ENCODE measurements at places on chromosomes 1 and 21.

- peak; percentile 27 for DNase-seq
Observed at GRCh38 chr1:62012836-62013235, 181.8 kb upstream of the L1TD1 start.

DNA sequence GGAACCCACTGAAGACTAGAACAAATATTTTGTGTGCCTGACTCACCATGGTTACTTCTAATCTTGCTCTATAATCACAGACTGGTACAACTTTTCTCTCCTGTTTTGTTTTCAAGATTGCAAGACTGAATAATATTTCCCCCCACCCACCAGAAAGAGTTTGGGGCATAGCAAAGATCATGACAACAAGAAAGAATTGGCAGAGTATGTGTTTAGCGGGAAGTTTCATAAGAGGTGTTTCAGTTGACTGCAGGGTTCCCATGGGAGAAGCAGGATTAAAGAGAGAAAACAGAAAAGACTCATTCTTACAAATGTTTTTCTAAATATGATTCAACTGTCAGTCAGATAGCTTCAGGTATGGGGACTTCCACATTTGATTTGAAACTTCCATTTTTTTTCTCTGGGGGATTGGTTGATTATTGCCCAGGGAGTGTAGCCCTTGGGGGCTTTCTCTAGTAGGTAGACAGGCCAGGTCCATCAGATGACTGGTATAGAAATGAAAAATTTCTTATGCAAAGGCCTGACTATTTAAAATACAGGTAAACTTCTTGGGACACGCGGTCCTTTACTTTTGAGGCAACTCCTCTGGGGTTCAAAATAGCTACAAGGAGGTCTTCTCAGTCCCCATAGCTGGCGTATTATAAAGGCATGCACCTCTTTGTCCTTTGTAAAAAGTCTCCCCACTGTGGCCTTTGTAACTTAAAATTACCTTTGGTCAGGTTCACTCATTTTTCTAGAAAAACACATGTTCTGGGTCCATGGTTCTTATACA lies 13.9 kb downstream of the OR14I1 start:
- DNase-seq: no peak

- no peak for DNase-seq
Observed at GRCh38 chr1:234683127-234683860, 73.3 kb upstream of the IRF2BP2 start.

DNA sequence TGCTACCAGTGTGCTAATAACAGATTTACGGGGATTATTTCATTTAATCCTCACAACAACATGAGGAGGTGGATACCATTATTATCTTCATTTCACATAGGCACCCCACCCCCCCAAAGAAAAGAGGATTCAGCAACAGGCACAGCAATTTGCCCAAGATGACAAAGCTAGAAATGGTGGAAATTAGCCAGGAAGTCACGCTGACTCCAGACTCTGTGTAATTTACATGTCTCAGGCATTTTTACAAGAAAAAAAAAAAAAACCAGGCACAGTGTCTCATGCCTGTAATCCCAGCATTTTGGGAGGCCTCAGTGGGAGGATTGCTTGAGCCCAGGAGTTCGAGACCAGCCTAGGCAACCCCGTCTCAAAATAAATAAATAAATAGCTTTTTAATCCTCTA lies 37.5 kb upstream of the PRDM2 start:
- DNase-seq: no peak

DNA sequence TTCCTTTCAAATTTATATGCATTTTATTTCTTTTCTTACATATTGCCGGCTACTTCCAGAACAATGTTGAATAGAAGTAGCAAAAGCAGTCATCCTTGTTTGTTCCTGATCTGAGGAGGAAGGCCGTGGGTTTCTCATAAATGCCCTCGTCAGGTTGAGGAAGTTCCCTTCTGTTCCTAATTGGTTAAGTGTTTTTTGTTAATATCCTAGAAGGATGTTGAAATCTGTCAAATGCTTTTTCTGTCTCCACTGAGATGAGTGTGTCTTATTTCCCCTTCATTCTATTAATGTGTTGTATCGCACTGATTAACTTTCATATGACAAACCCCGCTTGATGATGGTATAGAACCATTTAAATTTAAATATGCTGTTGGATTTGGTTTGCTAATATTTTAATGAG lies 15.4 kb downstream of the TTLL10 start:
- DNase-seq: no peak

DNA sequence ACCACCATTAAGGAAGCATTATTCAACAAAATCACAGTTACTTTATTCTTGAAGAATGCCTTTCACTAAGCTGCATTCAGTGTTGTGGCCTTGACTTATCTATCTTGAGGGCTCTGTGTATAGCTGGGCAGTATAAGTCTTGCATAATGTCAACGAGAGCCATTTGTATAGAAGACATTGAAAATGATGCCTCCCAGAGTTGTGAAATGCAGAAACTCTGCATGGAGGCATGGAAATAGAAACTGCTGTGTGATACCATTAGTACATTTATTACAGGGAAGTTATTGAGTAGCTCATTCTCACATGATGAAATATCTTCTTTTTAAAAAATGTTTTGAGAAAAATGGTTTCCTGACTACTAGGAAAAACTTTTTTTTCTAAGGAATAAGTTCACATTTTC lies 111.4 kb upstream of the SNX7 start:
- DNase-seq: no peak

DNA sequence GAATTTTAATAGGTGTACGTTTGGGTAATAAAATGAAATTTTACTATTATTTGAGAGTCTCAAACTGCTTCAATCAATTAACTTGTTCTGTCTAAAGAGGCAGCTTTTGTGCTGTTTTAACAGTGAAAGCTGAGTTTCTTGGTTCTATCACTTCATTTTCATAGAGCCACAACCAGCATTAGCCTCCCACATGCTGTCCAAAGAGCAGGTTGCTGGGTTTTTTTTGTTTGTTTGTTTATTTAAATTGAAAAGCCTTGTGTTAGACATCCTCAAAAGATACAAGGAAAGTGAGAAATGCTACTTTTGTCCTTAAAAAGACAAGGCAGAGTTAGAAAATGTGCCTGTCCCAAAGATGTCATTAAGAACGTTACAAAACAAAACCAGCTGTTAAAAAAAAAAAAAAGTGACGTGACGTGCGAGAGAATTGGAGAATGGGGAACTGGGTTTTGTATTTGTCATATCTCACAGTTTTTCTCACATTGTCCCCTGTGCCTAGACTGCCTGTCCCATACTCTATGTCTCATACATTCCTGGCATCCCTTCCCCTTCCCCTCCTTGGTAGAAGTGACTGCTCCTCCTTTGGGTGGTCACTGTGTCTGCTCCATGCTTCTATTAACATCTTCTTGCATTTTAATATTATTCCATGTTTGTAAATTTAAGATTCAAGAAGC lies 63.1 kb upstream of the CD34 start:
- no peak for DNase-seq

DNA sequence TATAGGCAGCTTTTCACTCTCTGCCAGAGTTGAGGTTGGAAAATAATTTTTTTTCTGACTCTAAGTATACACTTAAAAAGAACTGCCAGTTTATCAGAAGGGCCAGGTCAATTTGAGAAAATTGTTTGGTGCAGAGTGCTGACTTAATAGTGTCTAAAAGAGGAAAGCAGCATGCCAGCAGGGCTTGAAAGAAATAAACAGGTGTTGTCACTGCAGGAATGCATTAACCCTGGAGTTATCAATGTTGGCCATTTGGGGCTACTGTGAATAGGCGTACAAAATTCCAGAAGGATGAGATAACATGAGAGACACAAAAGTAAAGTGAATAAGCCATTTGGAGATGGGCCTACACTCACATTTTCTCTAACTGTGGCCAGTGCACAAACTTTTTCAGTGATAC lies 220.6 kb upstream of the PLD5 start:
- no peak for DNase-seq

DNA sequence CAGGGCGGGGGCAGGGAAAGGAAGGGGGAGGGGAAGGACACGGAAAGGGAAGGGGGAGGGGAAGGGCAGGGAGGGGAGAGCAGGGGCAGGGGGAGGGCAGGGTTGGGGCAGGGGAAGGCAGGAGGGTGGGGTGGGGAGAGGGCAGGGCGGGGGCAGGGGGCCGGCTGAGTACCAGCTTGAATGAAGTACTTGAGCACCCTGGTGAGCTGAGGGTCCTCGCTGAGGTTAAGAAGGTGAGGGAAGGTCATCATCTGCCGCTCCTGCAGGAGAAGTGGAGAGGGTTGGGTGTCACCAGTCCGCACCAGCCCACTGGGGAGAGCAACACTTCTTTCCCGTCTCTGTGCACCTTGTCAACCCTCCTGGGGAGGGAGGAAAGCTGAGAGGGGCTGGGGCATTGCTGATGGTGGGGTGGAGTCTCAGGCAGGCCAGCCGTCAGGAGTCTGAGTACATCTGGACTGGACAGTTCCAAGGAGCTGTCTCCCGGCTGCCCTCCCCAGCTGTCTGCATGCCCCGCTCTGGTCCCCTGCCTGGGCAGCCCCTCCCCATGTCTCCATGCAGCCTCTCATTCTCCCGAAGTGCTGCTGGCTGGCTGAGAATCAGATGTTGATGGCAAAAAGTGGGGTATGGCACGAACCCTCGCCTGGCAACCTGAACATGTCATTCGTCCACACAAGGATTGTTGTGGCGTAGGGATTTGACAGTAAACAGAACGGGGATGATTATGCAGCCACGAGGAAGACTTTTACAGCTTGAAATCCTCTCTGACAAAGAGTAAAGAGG lies 70.0 kb downstream of the SCCPDH start:
- peak; percentile 56 for DNase-seq
